ENCODE measurements at places on chromosomes 7 and 10.

GRCh38 chr10:79287973-79288723 lies 59.1 kb upstream of the PPIF start:
- DNase-seq = no peak

DNA sequence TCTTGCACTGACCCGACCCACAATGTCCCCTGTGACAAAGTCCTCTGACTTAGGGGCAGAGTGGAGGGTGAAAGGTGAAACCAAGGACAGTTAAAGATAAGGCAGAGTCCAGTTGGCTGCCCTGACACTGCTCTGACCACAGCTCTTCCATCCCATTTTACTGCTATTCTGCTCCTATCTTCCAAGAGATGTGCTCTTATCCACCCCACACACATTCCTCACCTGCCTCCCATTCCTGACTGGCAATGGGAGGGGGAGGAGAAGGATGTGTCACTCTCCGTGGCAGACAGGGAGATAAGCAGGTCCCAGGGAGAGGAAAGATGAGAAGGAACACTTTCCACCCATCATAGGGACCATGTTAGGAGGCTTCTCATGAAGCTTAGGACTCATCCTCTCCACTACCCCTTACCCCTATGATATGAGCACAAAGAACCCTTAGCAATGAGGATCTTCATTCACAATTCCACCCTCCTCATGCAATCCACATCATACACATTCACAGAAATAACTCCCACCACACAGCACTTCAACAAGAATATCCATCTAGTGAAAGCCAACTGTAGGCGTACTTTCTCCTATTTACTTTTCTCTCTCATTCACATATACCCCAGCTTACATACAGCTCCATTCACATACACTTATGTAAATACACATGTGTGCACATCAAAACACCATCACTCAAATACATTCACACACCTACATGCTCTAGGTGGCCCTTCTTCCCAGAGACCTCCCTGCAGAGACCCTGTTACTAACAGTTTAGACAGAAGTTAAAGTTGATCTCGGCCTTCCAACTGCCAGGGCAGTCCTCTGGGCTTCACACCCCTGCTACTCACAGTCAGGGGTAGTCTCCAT lies 6.6 kb downstream of the SYNPO2L start:
- DNase-seq = no peak

DNA sequence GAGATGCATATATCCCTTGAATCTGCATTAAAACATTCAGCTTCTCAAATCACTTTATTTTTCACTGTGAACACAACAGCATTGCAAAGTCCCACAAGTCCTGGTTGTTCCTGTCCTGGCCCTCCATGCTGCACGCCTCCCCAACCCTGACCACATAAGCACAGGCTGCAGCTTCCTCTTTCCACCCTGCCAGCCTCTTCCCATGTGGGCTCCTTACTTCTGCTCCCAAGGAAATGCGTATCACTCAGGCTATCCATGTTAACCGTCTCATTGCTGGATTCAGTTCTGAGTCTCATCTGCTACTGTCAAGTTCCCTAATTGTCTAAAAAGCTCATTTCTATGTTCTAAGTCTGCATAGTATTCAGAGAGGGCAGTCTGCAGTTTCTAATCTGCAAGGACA lies 89.7 kb upstream of the ZPBP start:
- DNase-seq = no peak

DNA sequence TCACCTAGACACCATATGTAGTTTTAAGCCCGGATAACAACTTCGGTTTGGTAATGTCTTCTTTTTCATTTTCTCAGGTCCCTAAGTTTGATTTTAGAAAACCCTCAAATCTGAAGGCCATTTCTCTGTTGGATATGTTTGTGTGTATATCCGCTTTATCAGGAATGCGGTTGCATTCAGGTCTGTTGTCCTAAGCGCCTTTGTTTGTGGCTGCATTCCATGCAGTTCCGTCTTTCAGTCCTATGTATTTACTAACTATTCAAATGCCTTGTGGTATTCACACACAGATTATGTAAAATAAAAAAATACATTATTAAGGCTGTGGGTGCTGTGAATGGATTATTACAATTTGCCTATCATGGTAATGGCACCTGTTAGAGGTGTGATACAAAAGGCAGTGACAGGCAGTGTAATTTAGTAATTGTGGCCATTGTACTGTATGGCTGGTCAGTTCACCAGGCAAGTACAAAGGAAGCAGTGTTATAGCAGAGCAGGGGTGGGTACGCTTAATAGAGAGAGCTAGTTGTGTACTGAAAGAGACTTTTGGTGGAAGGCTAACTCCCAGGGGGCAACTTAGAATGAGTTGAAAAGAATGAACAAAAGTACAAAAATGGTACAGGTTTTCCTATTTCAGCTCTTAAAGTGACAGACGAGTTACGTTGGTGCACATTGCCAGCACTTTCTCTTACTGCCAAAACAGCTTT lies 136.4 kb downstream of the VTI1A start:
- DNase-seq = no peak

GRCh38 chr7:22208799-22209198 lies 148.2 kb downstream of the RAPGEF5 start:
- no peak for DNase-seq

GRCh38 chr7:22715969-22716368 lies 11.0 kb upstream of the IL6 start:
- DNase-seq = no peak

GRCh38 chr7:36035186-36035585 lies 117.9 kb upstream of the EEPD1 start:
- DNase-seq = no peak

DNA sequence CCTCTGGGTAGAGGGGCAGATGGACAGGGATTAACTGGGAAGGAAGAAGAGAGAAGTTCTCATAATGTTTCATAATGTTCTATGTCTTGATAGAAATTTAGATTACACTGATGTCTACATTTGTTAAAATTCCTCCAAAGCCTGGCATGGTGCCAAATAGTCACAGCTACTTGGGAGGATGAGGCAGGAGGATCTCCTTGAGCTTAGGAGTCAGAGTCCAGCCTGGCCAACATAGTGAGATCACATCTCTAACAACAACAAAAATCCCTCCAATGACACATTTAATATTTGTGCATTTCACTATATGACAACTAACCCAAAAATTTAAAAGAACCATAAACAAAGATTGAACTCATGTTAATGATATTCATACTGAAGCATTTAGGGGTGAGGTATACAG lies 33.0 kb upstream of the PPP1R3C start:
- DNase-seq = no peak

DNA sequence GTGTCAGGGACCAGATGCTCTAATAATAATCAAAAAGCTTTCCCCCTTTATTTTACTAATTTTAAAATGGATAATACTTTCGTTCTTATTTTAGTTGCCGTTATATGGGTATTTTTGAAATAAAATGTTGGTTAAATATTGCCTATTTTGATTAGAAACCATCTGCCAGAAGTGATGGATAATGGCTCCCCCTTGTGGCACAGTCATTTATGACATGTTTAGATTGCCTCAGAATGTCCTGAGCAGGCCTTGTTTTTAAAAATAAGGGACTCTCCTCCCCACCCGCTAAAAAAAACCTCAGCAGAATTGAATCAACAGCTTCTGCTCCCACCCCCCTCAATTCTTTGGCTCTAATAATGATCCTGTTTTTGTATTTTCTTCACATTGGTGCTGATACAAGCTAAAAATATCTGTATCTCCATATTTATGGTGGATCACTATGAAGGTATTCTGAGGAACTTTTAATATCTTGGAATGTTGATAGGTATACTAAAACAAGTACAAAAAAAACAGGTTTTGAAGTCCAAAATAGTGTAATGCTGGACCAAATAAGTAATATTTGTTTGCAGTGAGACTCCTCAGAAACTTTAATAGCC lies 38.8 kb downstream of the TMEM60 start:
- peak; percentile 56 for DNase-seq

- DNase-seq = no peak
These were observed 87.9 kb upstream of the IKZF1 start for GRCh38 chr7:50216626-50217025.

DNA sequence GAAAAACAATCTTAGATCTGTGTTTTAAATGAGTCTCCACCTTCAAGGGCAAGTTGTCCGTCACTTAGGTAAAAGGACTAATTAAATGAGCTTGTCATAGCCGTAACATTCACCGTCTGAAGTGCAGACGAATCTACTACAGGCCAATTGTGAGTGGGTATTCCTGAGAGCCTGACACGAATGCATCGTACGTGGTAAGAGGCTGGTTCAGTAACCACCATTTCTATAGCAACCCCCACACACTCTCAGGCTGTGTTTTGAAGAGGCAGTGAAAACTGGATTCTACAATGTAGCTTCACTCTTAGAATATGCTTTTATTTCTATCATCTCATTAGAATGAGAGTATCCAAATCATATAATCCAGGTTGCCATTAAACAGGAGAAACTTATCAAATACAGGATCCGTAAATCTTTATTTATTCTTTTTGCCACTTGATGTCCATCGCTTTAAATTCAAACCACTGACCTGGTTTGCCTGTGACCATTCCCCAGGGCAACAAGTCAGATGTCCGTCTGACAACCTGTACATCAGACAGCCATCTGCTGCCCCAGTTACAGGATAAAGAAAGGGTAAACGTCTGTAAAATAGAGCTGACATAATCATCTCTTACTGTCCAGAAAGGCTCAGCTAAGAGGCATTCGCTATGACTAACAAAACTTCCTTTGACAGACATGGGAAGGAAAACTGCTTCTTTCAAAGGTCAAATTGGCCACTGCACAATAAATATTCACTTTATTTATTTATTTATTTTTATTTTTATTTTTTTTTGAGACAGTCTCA lies 70.3 kb upstream of the NMT2 start:
- DNase-seq = no peak

Measured in stimulated activated CD8-positive, alpha-beta memory T cell treated with anti-CD3 and anti-CD28 coated beads, Interleukin-7, amount 100 ng/mL, for 4 hours (primary cell).